Calu3 (cell line): ENCODE measurements at places on chromosomes 1 and 21. TPM values are rescaled to one million over a fixed set of nuclear protein-coding genes. Genes with fewer than 3 reads are reported as not detected.

The MCOLN3 gene
- 12.4 and 14.1 TPM in 2 replicates for total RNA-seq

DNA sequence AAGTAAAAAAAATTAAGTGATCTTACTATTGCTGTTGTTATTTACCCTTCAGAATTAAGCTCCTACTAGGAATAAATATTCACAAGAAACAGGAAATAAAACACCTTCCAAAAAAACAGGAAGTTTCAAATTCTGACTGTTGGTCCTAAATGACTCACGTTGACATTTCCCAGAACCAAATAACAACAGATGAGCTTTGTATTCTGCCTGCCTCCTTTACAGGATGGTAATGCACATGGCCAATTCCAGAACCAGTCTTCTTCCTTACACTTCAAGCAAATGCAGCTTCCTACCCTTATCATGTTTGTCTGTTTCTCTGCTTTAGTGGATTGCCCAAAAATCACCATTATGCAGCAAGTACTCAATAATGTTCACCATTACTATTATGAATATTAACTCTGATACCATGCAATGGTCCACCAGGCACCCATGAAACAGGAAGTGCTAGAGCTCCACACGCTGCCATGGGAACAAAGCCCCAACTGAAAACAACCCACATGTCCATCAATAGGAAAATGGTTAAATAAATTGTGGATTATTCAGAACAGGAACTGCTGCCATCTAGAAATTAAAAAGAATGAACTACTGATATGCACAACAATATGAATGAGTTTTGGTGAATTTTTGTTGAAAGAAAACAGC is 8.9 kb downstream of the CASP9 start:
- DNase-seq = no peak

GRCh38 chr1:115251856-115252255 is 86.2 kb downstream of the NGF start:
- DNase-seq = no peak

- no peak for DNase-seq
Measured at GRCh38 chr1:45568421-45568820, 15.4 kb upstream of the NASP start.

- no peak for DNase-seq
Measured at GRCh38 chr21:44057960-44058651, 46.0 kb downstream of the TRAPPC10 start.

GRCh38 chr1:218324226-218324580 is 20.9 kb upstream of the TGFB2 start:
- DNase-seq = no peak

GRCh38 chr1:244841273-244841927 is 5.9 kb downstream of the COX20 start:
- DNase-seq = no peak

GRCh38 chr1:164452549-164452948 is 106.4 kb upstream of the PBX1 start:
- DNase-seq = no peak

The SYCP1 gene
- not detected in 2 replicates for total RNA-seq

GRCh38 chr1:90486996-90487395 is 230.1 kb downstream of the BARHL2 start:
- DNase-seq = no peak

DNA sequence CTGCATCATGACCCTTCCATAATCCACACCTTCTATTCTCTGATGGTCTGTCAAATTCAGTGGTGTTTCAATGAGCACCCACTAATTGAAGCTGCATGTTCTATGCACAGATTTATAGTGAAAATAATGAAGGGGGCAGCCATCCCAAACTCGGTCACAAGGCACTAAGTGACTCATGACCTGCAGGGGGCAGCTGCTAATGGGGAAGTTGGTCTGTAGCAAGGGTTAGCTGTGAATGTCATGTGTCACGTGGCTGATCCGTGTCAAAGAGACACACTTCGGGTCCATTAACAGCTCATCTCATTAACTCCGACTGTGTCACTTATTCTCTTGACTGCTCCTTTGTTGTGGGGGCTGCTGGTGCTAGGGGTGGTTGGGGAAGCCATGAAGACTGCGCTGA is 306.6 kb downstream of the PCP4 start:
- DNase-seq = no peak

DNA sequence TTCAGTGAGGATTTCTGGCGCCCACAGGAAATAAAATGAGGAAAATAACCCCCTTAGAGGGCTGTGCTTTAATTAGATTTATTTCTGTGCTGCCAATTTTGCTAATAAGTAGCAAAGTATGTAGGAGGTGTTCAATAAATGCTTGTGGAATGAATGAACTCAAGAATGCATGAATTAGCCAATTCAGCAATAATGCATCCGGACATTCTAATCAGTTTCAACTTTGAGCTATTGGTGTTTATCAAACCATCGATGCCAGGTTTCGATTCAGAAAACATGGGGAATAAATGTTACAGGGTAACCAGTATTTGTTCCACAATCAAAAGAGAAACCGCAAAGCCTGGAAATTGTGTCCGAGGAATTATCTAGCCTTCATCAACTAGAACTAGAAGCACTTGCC is 353.2 kb downstream of the NTNG1 start:
- DNase-seq = no peak

GRCh38 chr1:102102276-102102780 is 105.6 kb upstream of the OLFM3 start:
- no peak for DNase-seq

DNA sequence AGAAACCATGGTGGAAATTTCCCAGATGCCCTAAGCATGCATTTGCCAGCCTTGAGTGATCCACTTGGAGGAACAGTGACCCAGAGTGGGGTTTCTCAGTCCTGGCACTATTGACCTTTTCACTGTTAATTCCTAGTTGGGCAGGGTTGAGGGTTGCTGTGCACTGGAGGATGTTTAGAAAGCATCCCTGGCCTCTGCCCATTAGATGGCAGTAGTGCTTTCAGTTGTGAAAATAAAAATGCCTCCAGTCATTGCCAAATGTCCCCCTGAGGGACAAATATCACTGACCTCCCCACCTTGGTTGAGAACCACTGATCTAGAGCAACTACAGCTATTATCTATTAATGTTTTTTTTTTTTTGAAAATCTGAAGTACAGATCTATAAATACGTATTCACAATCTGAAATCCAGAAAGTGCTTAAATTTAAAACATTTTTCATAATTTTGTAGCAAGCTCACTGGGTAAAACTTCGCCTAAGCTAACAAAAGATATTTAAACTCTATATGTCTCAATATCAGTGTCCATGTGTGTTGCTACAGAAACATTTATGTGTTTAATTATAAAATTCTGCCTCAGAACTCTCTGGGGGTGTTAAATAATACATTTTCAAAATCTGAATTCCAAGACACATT is 27.3 kb downstream of the F3 start:
- DNase-seq = peak; percentile 45

The CD101 gene
- 0.31 and 0.76 TPM in 2 replicates for total RNA-seq

GRCh38 chr1:228350831-228351781 is 55.5 kb downstream of the TRIM11 start:
- DNase-seq = no peak

GRCh38 chr1:150386592-150386991 is 22.6 kb downstream of the RPRD2 start:
- DNase-seq = no peak

The SLC1A7 gene
- total RNA-seq = not detected in 2 replicates

The APH1A gene
- 195 TPM in 2 replicates for total RNA-seq

DNA sequence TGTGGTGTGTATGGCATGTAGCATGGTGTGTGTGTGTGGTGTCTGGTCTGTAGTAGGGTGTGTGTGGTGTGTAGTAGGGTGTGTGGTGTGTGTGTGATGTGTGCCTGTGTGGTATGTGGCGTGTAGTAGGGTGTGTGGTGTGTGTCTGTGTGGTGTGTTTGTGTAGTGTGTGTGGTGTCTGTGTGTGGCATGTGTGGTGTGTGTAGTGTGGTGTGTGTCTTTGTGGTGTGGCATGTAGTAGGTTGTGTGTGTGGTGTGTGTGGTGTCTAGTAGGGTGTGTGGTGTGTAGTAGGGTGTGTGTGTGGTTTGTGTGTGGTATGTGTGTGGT is 85.5 kb downstream of the SYT2 start:
- DNase-seq = no peak

- no peak for DNase-seq
Measured at GRCh38 chr1:82538876-82539275, 738.1 kb downstream of the ADGRL2 start.

DNA sequence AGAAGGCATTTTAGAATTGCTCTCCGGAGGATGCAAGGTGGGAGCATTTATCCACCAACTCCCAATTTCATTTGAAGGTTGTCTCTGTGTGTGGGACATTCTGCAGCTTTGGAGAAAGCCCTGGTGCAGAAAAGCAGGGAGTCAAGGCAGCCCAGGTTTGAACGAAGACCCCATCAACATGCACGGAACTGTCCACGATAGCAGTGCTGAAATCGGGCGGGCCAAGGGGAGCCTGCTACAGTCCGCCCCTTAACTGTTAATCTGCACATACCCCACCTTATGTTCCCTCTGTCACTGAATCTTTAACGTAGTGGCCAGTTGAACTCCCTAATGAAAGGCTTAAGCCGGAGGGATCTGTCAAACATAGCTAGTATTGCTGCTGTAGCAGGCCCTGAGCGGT is 68.8 kb upstream of the C1orf174 start:
- no peak for DNase-seq

The IQCC gene
- total RNA-seq = 6.6 and 7.6 TPM in 2 replicates

- DNase-seq = no peak
Measured at GRCh38 chr21:24829397-24829796, 777.9 kb downstream of the MRPL39 start.

DNA sequence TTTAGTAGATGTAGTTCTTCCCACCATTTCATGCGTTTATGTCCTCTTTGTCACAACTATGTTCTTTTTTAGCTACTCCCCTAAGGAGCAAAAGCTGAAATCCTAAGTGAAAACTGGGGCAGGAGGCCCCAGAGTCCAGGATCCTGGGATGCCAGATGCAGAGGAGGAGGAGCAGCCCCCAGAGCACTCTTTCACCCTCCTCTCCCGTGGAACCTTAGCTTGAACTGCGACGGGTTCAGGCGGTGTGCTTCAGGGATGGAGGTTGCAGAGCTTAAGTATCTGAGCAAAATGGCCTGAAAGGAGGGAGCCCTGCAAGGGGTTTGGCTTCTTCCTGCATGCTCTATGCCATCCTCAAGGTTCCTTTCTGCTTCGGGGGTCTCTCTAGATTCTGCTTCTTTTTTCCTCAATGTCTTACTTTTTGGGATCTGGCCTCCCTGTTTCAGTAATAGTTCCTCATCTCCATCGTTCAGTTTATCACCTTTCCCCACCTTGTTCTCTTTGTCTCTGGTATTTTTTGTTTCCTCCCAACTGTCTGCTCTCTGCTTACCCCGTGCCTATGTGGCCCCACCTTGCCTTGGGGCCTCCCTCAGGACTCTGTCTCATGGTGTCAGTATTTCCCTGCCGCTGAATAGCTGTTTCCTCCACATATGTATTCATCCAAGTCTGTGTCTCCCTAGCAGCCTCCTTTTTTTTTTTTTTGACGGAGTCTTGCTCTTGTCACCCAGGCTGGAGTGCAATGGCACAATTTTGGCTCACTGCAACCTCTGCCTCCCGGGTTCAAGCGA is 2.7 kb upstream of the NHLH1 start:
- no peak for DNase-seq

The CENPF gene
- 118 and 144 TPM in 2 replicates for total RNA-seq

- no peak for DNase-seq
Measured at GRCh38 chr1:151915061-151915686, 5.9 kb upstream of the THEM4 start.

DNA sequence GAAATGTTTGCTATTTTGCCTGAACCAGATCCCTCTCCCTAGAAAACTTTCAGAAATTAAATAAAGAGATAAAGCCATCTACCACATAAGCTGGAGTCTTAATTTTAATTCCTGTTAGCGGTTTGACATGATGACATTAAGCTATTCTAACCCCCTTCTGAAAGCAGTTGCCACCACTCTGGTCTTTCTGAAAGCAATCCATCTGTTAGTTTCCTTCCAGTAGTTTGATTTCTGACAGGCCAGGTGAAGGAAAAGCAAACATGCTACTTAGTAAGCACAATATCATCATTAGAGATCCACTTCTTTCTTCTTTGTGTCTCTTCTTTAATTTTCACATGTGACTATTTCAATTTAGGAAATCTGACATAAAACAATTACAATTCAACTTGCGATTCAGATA is 39.9 kb downstream of the RGL1 start:
- DNase-seq = no peak

DNA sequence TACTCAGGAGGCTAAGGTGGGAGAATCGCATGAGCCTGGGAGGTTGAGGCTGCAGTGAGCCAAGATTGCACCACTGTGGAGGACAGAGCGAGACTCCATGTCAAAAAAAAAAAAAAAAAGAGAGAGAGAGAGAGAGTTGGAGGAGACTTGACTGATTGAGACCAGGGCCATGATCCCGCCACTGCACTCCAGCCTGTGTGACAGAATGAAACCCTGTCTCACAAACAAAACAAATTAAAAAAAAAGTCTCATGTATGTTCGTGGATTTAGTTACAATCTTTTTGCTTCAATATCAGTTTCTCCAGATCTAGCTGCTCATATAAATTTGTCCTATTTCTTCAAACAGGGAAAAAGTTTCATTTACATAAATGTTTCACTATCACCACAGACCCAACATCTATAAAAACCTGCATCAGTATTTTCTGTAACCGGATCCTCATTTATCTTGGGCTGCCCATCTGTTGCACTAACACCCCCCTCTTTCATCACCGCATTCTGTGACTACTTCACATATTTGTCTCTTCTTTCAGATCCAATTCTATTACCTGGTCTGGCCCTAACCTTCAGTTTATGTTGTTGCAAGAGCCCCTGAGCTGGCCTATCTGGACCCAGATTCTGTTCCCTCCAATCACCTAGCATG is 127.0 kb downstream of the GREM2 start:
- DNase-seq = no peak

The PLXNA2 gene
- 16.2 and 21.9 TPM in 2 replicates for total RNA-seq

- no peak for DNase-seq
Measured at GRCh38 chr1:53070621-53071020, 8.6 kb downstream of the PODN start.

DNA sequence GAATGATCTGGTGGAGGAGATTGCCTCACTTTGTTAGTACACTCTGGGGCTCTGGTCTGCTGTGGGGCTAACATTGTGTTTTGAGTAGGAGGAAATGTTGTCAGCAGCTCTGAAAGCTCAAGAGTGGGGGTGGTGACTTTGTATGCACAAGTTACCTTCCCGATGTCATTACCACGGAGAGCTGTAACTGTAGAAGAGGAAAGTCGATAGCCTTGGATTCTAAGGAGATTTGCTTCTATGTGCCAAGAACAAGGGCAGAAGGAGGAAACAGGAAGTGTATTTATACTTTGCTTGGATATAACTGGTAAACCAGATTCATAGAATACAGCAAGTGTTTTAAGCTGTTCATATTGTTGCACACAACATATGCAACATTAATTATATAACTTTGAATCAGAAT is 196.1 kb downstream of the AMY1C start:
- no peak for DNase-seq

The SLC45A3 gene
- 27.5 and 29.1 TPM in 2 replicates for total RNA-seq

GRCh38 chr1:70003211-70003908 is 202.0 kb downstream of the LRRC40 start:
- DNase-seq = no peak

The OR2T35 gene
- not detected in 2 replicates for total RNA-seq

The NBPF15 gene
- total RNA-seq = 47.7 and 53.8 TPM in 2 replicates
